Fibroblast of skin of left biceps (primary cell): ENCODE measurements at places on chromosomes 1 and 21.

- no peak for DNase-seq
These were observed 21.5 kb upstream of the SLC2A1 start for GRCh38 chr1:42979896-42980800.

DNA sequence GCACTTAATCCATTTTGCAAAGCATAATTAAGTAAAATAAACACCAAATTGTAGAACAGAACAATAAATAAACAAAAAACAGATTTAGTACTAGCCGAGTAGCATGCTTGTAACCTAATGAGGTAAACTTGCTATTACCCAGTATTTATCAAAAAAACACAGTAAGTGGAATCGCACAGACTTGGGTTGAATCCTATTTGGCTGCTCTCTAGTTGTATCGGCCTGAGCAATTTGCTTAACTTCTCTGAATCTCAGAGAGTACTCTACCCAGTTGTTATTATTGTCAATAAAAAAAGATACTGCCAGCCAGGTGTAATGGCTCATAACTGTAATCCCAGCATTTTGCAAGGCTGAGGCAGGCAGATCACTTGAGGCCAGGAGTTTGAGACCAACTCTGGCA lies 664.3 kb downstream of the ADGRL2 start:
- DNase-seq: no peak

- no peak for DNase-seq
These were observed 80.2 kb upstream of the GREM2 start for GRCh38 chr1:240691909-240692705.

GRCh38 chr1:12618661-12618964 lies 603 bp upstream of the DHRS3 start:
- DNase-seq: no peak

DNA sequence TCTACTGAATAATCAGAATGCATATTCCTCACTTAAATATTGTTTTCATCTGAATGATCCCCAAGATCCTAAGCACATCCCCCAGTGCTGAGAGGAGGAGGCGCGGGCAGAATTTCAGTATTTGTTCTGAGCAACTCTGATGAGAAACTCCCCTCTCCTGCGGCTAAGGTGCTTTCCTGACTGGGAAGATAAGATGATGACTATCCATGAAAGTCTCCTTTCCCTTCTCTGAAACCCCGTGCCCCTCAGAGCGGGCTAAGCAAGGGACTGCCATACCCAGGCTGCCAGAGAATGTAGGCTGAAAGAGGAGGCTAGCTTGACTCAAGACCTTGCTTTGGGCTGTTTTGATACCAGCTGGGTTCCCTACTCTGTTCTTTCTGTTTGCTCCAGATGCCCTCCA lies 39.7 kb upstream of the IPO9 start:
- DNase-seq: no peak

GRCh38 chr1:108691128-108691941 lies 775 bp upstream of the PRPF38B start:
- no peak for DNase-seq

GRCh38 chr1:157734321-157734720 lies 33.8 kb upstream of the FCRL3 start:
- no peak for DNase-seq

GRCh38 chr1:36157115-36157903 lies 1.3 kb downstream of the MAP7D1 start:
- no peak for DNase-seq
